ENCODE measurements at places on chromosomes 7 and 10.
A peak's percentile ranks its signal among the peaks of the same experiment; 100 is the strongest.

- H3K36me3 ChIP-seq: peaks cover 7% of the 10 kb centered on the region
- no peak for DNase-seq
- no peaks in the 10 kb centered on the region for H3K27me3 ChIP-seq
- H3K4me3 ChIP-seq: no peak overlapping the region
Measured at GRCh38 chr7:17227766-17228490, 70.5 kb upstream of the AHR start.

GRCh38 chr10:18879284-18879683, 169.3 kb upstream of the MALRD1 start:
- DNase-seq: no peak
- H3K27me3 ChIP-seq: no peaks in the 10 kb centered on the region
- H3K4me3 ChIP-seq: no peak overlapping the region
- no peaks in the 10 kb centered on the region for H3K4me1 ChIP-seq
- no peaks in the 10 kb centered on the region for H3K36me3 ChIP-seq
- H3K27ac ChIP-seq: no peak overlapping the region

DNA sequence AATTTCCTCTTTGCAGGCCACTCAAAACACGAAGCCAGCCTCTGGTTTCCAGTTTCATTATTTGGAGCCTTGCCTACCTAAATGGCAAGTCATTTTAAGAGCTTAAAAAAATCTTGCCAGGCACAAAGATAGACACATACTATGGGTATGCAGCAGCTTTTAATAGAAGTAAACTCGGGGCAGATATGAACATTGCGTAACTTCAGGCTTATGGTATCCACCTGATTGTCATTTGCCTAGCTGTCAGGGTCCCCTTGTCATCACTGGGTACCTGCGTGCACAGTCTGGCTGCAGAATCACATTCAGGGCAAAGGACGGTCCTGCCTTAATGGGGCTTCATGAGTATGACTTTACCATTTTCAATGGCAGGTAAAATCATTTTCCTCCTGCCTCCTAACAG, 466.1 kb upstream of the NRP1 start:
- DNase-seq: no peak
- H3K4me3 ChIP-seq: no peak overlapping the region
- no peaks in the 10 kb centered on the region for H3K36me3 ChIP-seq
- H3K27me3 ChIP-seq: no peaks in the 10 kb centered on the region

GRCh38 chr7:97116308-97116707, 1.2 kb upstream of the SDHAF3 start:
- peak overlapping the region; percentile 97 for H3K27ac ChIP-seq
- H3K36me3 ChIP-seq: peaks cover 4% of the 10 kb centered on the region
- H3K4me1 ChIP-seq: peaks cover 28% of the 10 kb centered on the region
- peaks cover 2% of the 10 kb centered on the region for H3K27me3 ChIP-seq
- no peak for DNase-seq

GRCh38 chr10:83555264-83555663, 584.0 kb upstream of the GHITM start:
- no peak for DNase-seq
- no peaks in the 10 kb centered on the region for H3K4me1 ChIP-seq
- no peak overlapping the region for H3K27ac ChIP-seq

DNA sequence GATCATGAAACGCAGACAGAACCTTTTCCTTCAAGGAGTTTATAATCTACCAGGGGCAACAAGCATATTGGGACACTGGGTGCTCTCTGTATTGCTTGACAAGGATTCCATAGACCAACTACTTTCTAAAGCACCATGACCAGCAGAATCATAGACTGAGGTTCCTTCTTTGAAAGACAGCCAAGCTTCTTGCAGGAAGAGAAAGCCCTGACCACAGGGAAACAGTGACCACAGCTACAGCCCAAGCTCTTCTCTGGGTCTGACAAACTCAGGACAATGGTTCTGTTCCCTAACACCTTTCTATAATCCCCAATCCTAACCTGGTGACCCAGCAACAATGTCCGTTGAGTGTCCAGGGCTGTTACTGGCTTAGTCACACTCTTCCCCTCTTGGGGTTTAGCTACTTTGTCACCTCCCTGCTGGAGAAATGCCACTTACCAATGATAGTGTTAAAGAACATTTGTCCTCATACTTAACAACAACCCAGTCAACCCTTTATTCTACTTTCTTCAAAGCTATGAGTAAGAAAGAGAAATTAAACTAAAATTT, 155.7 kb downstream of the JAZF1 start:
- H3K27me3 ChIP-seq: no peaks in the 10 kb centered on the region
- H3K27ac ChIP-seq: no peak overlapping the region
- no peak for DNase-seq
- H3K4me1 ChIP-seq: peaks cover 34% of the 10 kb centered on the region

DNA sequence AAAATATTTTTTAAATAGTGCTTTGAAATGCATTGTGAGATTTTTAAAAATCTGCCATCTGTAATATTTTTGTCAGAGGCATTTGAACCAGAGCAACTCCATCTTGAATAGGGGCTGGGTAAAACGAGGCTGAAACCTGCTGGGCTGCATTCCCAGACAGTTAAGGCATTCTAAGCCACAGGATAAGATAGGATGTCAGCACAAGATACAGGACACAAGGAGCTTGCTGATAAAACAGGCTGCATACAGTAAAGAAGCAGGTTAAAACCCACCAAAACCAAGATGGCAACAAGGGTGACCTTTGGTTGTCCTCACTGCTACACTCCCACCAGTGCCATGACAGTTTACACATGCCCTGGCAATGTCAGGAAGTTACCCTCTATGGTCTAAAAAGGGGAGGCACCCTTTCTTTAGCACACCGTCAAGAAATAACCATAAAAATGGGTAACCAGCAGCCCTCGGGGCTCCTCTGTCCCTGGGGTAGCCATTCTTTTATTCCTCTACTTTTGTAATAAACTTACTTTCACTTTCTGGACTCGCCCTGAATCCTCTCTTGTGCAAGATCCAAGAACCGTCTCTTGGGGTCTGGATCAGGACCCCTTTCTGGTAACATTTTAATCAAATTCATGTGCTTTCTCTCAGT, 273.7 kb downstream of the SEMA3D start:
- no peak for DNase-seq
- no peak overlapping the region for H3K27ac ChIP-seq
- H3K4me3 ChIP-seq: no peak overlapping the region
- H3K36me3 ChIP-seq: no peaks in the 10 kb centered on the region
- no peaks in the 10 kb centered on the region for H3K4me1 ChIP-seq
- no peaks in the 10 kb centered on the region for H3K27me3 ChIP-seq

- no peaks in the 10 kb centered on the region for H3K27me3 ChIP-seq
- H3K4me3 ChIP-seq: no peak overlapping the region
- no peak overlapping the region for H3K27ac ChIP-seq
- no peaks in the 10 kb centered on the region for H3K36me3 ChIP-seq
- H3K4me1 ChIP-seq: peaks cover 9% of the 10 kb centered on the region
Measured at GRCh38 chr10:79209340-79209739, 137.9 kb upstream of the PPIF start.

DNA sequence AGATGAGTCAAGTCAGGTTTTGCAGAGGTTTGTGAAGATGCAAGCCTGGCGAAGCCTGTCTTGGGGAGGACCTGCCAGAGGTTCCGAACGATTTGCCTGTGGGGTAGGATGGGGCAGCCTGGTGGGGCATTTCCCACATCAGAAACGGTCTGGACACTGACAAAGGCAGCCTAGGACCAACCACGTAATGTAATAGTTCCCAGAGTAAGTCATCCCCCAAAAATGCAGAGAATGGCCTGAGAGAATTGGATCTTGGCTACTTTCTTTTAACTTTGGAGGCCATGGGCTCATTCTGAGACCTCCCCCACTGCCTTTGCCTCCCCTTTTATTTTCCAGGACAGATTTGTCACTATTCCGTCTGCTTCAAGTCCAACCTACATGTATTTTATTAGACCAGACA, 168.9 kb upstream of the SH2B2 start:
- H3K27me3 ChIP-seq: no peaks in the 10 kb centered on the region
- DNase-seq: no peak
- H3K36me3 ChIP-seq: peaks cover 9% of the 10 kb centered on the region
- H3K4me3 ChIP-seq: no peak overlapping the region

DNA sequence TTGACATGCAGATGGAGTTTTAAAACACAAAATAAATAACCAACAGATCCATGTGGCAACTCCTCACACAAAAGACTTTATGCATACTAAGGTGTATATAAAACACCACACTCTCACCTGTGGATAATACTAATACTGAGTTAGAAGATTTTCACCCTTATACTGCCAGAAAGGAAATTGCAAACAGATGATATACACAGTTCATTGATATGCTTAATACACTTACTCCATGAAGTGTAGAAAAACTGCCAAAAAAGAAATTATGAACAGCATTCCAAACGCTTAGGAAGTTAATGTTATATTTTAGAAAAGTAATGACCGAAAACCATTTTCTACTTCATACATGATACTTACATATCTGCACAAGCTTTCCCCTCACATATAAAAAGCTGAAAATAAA, 17.6 kb upstream of the SNX13 start:
- H3K36me3 ChIP-seq: no peaks in the 10 kb centered on the region
- H3K4me3 ChIP-seq: no peak overlapping the region
- no peak for DNase-seq
- peaks cover 12% of the 10 kb centered on the region for H3K27me3 ChIP-seq
- H3K4me1 ChIP-seq: no peaks in the 10 kb centered on the region

DNA sequence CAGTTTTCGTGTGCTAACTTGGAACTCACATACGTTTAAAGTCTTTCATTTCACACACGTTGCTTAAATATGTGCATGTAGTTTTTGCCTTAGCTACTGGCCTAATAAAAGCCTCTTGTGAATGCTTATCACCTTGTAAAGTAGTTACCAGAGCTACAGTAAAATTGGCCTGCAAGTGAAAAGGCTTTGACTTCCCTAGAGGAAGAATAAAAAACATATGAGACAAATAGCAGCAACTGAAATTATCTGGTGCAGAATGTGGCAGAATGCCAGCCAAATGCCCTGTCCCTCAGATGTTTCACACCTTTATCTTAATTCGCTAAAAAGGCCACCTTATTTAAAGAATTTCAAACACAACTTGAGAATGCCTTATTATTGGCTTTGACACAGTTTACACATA, 28.1 kb upstream of the RPA3 start:
- H3K4me3 ChIP-seq: no peak overlapping the region
- peaks cover 13% of the 10 kb centered on the region for H3K4me1 ChIP-seq
- no peak overlapping the region for H3K27ac ChIP-seq
- H3K27me3 ChIP-seq: no peaks in the 10 kb centered on the region
- no peak for DNase-seq

DNA sequence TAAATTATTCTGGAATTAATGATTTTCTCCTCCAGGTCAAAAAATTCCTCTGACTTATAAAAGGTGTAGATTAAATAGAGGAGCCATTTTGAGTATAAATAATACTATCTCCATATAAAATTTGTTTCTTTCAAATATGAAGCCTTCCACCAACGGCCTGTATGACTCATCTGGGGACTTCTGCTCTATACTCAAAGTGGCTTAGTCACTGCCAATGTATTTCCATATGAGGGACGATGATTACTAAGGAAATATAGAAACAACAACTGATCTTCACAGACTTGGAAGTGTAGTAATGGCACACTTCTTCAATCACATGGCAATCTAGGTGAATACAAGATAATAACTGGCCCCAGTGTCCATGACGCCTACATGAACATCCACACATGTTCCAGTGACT, 335.6 kb upstream of the HGF start:
- H3K36me3 ChIP-seq: no peaks in the 10 kb centered on the region
- no peak for DNase-seq
- no peaks in the 10 kb centered on the region for H3K4me1 ChIP-seq

DNA sequence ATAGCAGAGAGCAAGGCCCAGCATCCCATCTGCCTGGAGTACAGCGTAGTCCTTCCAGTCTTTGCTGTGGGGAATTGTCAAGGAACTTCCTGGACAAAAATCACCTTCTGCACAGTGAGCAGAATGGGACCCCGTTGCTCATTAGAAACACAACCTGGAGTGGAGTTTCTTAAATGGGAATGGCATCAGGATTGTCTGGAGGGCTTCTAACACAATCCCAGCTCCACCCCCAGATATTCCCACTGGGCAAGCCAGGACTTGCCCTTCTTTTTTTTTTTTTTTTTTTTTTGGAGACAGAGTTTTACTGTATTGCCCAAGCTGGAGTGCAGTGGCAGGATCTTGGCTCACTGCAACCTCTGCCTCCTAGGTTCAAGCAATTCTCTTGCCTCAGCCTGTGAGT, 356.4 kb downstream of the GALNT17 start:
- H3K36me3 ChIP-seq: no peaks in the 10 kb centered on the region
- no peaks in the 10 kb centered on the region for H3K27me3 ChIP-seq
- no peaks in the 10 kb centered on the region for H3K4me1 ChIP-seq
- no peak overlapping the region for H3K27ac ChIP-seq
- H3K4me3 ChIP-seq: no peak overlapping the region

GRCh38 chr10:12191715-12192114, 4.0 kb downstream of the NUDT5 start:
- no peak for DNase-seq
- no peaks in the 10 kb centered on the region for H3K27me3 ChIP-seq
- peak overlapping the region; percentile 51 for H3K27ac ChIP-seq
- peak overlapping the region; percentile 43 for H3K4me3 ChIP-seq

- H3K36me3 ChIP-seq: no peaks in the 10 kb centered on the region
- no peaks in the 10 kb centered on the region for H3K27me3 ChIP-seq
- no peaks in the 10 kb centered on the region for H3K4me1 ChIP-seq
Measured at GRCh38 chr10:76632767-76633051, 1004.9 kb downstream of the KCNMA1 start.

GRCh38 chr7:151110236-151110940, 24.1 kb downstream of the AGAP3 start:
- no peak overlapping the region for H3K4me3 ChIP-seq
- no peaks in the 10 kb centered on the region for H3K36me3 ChIP-seq
- DNase-seq: no peak
- H3K27ac ChIP-seq: no peak overlapping the region

DNA sequence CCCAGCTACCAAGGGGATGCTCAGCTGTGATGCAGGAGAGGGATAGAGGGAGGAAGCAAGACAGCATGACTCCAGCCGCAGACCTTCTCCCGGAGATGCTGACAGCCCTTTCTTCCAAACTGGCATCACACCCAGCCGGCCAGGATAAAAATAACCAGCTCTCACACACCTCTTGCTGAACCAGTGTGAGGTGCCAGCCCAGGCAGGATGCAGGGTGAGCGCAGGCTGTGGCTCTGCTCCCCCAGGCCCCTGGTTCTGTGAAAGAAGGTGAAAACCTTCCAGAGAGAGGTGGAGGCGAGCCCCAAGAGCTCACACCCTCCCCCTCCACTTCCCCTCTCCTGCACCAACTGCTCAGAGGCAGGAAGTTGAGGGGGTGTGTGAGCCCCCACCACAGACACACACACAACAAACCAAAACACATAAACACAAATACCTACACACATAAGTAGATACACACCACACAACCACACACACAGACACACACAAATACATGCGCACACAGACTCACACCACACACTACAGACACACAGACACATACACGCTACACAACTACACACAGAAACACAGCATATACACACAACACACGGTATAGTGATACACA, 4.0 kb downstream of the GPR15LG start:
- no peak overlapping the region for H3K27ac ChIP-seq
- no peak overlapping the region for H3K4me3 ChIP-seq
- H3K36me3 ChIP-seq: no peaks in the 10 kb centered on the region
- H3K4me1 ChIP-seq: peaks cover 6% of the 10 kb centered on the region

DNA sequence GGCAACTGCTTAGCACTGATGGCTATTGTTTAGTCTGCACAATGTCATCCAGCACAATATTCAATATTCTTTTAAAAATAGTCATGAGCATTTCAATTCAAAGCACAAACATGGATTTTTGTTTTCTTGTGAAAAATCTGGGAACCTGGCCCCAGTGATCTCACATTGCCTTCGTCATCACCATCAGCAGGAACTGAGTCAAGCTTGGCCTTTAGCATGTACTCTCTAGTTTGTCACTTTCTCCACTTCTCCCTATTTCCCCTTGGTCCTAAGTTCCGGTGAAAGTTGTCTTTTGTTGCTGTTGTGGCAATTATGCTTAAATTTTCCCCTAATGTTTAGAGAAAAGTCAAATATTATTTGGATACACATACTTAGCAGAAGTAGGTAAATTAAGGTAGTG, 252.9 kb upstream of the SORCS1 start:
- no peak overlapping the region for H3K27ac ChIP-seq
- H3K4me3 ChIP-seq: no peak overlapping the region
- H3K27me3 ChIP-seq: peaks cover 3% of the 10 kb centered on the region
- no peaks in the 10 kb centered on the region for H3K36me3 ChIP-seq
